ENCODE measurements at places on chromosomes 2 and 18. TPM values are rescaled to one million over a fixed set of nuclear protein-coding genes. Genes with fewer than 3 reads are reported as not detected.

EMILIN2 gene
- 22.4 TPM for total RNA-seq

LRRC30 gene
- not detected for total RNA-seq

TCF7L1 gene
- 10.3 TPM for total RNA-seq

ZSCAN30 gene
- total RNA-seq, result 7.5 TPM

LIMS4 gene
- 21.2 TPM for total RNA-seq

PROKR1 gene
- total RNA-seq, result not detected

SERPINB12 gene
- total RNA-seq, result 0.32 TPM

All from ascending aorta (tissue), 2 donors.